ENCODE measurements at places on chromosomes 16 and 17.

DNA sequence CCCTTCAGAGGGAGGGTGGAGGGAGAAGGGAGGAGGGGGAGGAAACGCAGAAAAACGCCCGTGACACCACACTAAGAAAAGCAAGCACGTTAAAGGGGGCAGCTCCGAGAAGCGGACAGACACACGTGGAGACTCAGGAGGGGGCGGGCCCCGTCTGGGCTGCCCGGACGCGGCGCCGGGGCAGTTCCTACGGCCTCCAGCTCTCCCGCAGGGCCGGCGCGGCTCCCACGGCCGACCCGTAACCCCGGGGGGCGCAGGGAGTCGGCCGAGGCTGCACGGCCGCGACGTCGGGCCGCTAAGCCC, 362 bp downstream of the KLHDC4 start:
- DNase-seq: no peak

DNA sequence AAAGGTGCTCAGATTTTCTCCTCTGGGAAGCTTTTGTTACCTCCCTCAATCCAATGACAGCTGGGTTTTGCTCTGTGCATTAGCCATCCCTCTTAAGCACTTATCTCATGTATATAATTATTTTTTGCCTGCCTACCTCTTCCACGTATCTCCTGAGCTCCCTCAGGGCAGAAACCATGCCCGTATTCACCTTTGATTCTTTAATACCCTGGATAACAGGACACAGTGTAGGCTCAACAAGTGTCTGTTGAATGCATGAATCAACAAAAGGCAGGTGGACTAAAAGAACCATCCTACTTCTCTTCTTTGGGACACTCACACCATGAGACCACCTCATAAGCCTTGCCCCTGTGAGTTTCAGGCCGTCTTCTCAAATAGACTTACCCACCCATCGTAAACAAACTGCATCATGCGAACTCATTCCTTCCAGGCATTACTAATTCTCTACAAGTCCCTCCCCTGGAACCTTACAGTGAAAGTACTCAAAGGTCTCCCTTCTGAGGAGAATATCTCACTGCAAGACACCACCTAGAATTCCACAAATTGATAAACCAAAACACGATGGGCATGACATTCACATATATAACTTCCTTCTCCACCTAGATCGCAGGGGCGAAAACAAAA, 3.2 kb downstream of the ARHGAP17 start:
- DNase-seq: no peak

DNA sequence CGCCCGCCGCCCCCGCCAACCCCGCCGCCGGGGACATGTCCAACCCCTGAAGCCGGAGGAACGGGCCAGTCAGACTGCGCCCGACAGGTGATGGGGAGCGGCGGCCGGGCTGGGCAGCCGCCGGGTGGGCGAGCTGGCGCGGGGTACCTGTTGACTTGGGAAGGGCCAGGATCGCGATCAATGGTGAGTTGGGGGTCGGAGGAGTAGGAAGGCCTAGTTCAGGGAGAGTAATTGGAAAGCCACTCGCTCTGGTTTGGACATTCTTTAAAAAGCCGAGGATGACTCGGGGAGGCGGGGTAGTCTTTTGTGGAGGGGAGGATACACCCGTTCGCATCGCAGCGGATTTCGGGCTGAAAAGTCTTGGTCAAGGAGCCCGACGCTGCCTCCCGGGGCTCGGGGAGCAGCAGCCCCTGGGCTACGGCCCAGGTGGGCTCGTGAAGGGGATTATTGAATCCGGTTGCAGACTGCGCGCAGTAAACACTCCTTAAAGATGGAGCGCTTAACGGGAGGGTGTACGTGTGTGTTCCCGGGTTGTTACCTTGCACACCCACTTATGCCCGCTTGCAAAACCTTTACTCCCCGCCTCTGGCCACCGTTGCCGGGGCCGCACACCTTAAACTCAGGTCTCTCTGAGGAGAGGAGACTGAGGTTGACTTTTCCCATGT, 123.8 kb downstream of the GOSR1 start:
- DNase-seq: no peak

GRCh38 chr16:12801511-12802042, 2.1 kb downstream of the CPPED1 start:
- no peak for DNase-seq

- DNase-seq: no peak
These were observed 25.3 kb downstream of the CTRB2 start for GRCh38 chr16:75181630-75182029.

DNA sequence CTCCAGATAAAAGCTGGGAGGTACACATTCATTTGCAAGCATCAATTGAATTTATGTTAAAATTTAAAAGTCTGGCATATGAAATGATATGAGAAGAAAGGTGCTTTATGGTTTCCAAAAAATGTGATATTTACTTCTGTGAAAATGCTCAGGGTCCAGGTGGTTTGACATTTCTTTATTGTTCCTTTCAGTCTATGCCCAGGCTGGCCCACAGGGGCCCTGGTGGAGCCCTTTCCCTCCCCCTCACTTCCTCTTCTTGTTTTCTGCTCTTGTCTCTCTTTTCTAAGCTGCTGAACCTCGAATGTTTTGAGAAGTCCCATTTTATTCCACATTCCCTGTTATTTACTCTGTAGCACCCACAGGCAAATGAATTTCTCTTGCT, 127.8 kb downstream of the HS3ST3B1 start:
- DNase-seq: no peak

DNA sequence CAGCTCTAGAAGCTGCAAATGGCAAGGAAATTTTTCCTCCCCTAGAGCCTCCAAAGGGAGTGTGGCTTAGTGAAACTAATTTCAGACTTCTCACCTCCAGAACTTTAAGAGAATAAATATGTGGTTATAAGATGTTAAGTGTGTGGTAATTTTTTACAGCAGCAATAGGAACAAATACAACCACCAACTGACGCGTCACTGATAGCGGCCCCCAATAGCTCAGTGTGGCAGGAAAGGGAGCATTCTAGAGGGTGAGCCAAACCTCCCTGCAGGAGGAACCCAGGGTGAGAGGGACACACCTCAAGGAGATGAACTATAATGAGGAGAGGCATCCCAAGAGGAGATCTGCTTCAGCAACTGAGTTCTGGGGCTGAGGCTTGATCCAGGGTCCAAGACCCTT, 4.0 kb downstream of the CCL4 start:
- DNase-seq: no peak

GRCh38 chr16:75027520-75028300, 28.9 kb downstream of the ZNRF1 start:
- no peak for DNase-seq

DNA sequence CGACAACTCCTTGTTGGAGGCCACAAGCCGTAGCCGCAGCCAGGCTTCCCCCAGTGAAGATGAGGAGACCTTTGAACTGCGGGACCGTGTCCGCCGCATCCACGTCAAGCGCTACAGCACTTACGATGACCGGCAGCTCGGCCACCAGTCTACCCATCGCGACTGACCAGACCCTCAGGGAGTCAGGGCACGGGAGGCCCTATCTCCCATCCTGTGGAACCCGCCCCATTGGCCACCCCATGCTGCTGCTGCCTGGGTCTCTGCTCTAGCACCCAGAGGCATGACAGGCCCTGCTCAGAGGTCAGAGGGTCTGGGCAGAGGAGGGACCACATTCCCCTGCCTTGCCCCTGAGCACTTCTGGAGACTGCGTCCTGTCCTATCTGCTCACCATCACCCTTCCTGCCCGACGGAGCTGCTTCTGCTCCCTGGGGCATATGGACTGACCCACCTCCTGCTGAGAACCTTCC, 8.9 kb downstream of the TNFAIP1 start:
- DNase-seq: no peak

DNA sequence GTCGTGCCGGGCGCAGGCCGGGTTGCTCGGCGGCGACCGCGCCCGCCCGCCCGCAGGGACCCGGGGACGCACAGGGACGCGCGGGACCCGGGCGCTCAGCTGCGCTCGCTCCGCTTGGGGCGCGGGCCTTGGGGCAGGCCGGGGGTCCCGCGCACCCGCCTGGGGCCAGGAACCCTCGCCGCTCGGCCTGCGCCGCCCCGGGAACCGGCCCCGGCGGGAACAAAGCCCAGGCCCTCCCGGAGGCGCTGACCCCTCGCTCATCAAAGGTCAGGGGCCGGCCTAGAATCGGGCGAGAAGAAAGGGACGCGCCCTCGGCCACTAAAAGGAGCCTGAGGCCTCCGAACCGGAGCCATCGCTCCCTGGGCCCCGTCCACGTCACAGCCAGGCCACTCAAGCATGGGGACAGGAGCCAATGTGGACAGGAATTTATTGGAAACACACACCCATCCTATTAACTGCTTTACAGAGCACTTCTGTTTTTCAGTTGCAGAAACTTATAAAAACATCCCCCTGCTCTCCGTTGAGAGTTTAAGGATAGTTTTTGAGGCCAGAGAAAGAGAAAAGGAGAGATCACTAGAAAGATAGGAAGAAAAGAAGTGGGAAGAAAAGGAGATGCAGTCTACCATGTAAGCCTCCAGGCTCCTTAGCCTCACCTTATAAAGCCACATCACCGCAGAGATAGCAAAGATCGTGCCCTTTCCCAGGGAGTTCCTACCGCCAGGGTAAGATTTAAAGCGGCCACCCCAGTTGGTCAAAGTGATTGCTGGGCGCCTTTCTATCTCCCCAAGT, 558 bp upstream of the ZFHX3 start:
- DNase-seq: no peak

- DNase-seq: no peak
These were observed at the start of gene FMNL1 for GRCh38 chr17:45221081-45222013. TSS of gene FMNL1 (plus strand) at chr17:45221885. CDS start at chr17:45222125, 240 bp downstream.
